Thyroid gland (tissue), 4 donors: ENCODE measurements at places on chromosomes 12 and 14. TPM values are rescaled to one million over a fixed set of nuclear protein-coding genes. Genes with fewer than 3 reads are reported as not detected.

DNA sequence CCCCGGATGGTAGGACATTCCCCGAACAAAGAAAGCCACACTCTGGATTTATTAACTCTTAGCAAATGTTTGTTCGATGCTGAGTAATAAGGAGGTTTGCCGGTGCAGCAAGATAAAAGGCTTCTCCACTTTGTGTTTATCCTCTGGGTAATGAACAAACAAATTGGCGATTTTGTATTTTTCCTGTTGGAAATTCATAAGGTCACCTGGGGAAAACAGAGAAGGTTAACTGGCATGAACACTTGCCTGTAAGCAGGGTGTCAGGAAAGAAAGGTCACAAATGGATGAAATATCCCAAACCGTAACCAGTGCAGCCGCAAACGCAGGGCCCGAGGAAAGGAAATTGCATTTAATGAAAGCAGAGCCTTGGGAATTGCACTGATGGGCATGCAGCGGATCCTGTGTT lies 132.8 kb downstream of the RMST start:
- H3K4me3 ChIP-seq: no peak overlapping the region
- no peak overlapping the region for H3K27ac ChIP-seq
- H3K4me1 ChIP-seq: no peaks in the 10 kb centered on the region
- DNase-seq: no peak
- H3K27me3 ChIP-seq: no peaks in the 10 kb centered on the region

GRCh38 chr12:82800185-82800584 lies 113.5 kb downstream of the TMTC2 start:
- no peak overlapping the region for H3K27ac ChIP-seq
- no peaks in the 10 kb centered on the region for H3K27me3 ChIP-seq
- H3K36me3 ChIP-seq: no peaks in the 10 kb centered on the region
- no peak overlapping the region for H3K4me3 ChIP-seq

- H3K27ac ChIP-seq: no peak overlapping the region
- H3K36me3 ChIP-seq: no peaks in the 10 kb centered on the region
- peaks cover 6% of the 10 kb centered on the region for H3K27me3 ChIP-seq
- H3K4me1 ChIP-seq: peaks cover 7% of the 10 kb centered on the region
- no peak overlapping the region for H3K4me3 ChIP-seq
Observed at GRCh38 chr14:41608681-41609390, 2.2 kb downstream of the LRFN5 start.

DNA sequence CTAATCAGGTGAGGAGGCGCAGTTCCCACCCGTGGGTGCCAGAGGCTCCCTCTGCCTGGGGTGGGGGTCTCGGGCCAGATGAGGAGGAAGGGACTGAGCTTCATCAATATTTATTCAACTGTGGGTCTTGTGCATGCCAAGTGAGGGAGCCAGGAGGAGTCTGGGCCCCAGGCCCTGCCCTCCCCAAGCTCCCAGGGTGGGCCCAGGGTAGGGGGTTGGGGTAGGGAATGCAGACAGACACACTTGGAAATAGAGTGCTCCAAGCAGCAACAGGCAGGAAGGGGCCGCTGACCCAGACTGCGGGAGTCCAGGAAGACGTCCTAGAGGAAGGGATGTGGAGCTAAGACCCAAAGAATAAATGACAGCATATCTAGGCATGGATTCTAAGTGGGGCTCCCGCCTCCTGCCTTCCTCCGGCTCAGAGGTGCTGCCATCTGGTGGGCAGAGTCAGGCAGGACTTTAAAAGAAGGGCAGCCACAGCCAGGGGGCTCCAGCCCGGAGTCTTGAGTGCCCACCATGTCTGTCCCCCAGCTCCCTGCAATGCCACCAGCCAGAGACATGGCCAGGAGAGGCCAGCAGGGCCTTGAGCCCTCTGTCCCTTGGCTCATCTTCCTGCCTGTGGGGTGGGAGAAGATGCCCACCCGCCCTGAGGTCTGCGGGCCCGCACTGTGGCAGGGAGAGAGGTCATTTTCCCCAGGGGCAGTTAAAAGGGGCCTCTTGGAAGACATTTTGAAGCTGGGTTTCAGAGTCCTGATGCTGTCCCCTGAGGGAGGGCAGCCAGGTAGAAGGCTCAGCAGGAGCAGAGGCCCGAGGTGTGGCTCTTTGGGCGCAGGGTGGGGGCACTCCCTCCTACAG lies 70.1 kb downstream of the PHETA1 start:
- DNase-seq: peak; percentile 44
- H3K4me1 ChIP-seq: no peaks in the 10 kb centered on the region
- no peaks in the 10 kb centered on the region for H3K27me3 ChIP-seq
- H3K27ac ChIP-seq: no peak overlapping the region
- H3K36me3 ChIP-seq: no peaks in the 10 kb centered on the region

DNA sequence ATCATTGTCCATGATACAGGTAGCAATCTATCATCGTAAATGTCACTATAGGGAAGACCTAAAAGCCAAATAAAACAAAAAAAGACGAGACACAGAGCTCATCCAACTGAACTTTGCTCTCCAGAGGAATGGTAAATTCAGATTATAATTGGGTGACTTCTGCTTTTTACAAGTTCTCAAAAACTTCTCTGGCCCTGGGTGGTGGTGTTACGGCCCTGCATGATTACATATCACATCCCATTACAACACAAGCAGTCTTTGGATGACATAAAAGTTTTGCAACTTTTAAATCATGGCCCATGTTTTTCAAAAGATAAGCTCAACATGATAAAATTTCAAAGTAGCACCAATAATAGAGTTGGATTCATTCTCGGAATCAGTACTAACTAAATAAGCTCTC lies 299.6 kb downstream of the DIO2 start:
- no peaks in the 10 kb centered on the region for H3K27me3 ChIP-seq
- no peak for DNase-seq
- H3K36me3 ChIP-seq: no peaks in the 10 kb centered on the region
- no peak overlapping the region for H3K27ac ChIP-seq

DNA sequence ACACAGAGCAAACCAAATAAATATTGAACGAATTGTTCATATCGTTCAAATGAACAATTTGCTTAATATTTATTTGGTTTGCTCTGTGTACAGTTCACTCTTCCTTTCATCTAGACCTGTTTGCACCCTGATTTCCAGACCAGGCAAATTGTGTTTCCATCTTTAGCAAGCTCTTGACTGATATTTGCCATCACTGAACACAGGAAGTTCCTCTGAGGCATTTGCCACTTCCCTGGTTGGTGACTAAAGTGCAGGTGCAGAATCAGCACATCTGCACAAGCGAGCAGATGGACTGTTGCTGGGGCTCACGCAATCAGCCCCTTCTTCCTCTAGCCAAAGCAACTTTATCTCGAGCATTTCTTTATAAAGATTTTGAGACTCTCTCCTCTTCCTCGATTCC lies 112.9 kb downstream of the DAAM1 start:
- H3K27ac ChIP-seq: no peak overlapping the region
- no peaks in the 10 kb centered on the region for H3K36me3 ChIP-seq
- H3K4me1 ChIP-seq: peaks cover 21% of the 10 kb centered on the region
- DNase-seq: no peak
- H3K27me3 ChIP-seq: no peaks in the 10 kb centered on the region

DNA sequence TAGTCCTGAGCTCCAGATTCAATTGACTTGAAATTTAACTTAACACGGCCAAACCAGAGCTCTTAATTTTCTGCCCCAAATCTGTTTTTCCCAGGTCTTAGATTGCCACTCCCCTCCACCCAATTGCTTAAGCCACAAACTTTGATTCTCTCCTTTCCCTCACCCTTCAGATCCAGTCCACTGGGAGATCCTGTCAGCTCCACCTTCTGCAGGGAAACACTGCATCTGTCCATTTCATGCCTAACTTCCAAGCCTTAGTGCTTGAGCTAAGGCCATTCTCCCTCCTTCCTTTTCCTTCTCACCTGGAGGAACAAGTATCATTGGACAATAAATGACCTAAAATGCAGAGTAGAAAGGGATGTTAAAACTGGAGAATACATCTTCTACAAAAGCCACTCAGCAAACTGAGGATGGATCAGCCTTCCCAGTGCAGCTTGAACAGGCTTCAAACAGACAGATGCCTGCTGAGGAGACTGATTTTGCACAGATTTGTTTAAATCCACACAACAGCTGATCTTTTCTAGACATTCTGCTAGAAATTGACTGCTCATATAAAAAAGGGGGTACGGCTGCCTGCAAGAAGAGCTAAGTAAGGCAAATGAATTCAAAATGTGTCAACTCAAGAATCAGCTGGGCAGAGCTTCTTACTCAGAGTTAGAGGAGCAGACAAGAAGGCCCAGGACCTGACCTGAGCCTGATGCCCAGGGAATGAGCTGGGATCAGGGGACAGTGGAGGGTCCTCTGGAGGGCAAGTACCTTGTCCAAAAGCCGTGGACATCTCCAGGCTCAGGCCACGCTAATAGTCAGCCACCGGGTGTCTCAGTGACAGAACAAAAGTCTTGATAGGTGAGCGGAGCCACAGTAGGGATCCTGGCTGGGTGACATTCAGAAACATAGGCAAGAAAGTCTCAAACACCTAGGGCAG lies 81.3 kb upstream of the RIC8B start:
- DNase-seq: no peak
- no peak overlapping the region for H3K4me3 ChIP-seq
- H3K36me3 ChIP-seq: no peaks in the 10 kb centered on the region
- no peaks in the 10 kb centered on the region for H3K4me1 ChIP-seq

DNA sequence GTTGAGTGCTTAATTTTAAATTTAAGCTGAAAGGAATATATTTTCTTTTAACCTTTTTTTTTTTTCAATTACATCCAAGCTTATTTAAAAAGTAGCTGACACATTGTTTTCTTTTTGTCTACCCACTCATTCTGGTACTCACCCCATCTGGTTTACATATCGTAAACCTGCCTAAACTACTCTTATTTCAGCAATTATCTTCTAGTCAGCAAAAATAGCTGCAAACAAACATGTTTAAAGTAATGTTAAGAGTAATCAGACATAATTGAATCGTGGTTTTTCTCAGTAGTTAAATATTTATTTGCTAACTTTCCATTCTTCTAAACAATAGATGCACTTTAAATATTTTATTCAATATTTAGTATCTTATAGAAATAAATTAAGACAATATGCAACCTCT lies 492.7 kb upstream of the MGAT4C start:
- H3K4me3 ChIP-seq: no peak overlapping the region
- no peak for DNase-seq
- no peak overlapping the region for H3K27ac ChIP-seq
- no peaks in the 10 kb centered on the region for H3K4me1 ChIP-seq

GRCh38 chr14:98608071-98609060 lies 663.6 kb downstream of the BCL11B start:
- H3K36me3 ChIP-seq: no peaks in the 10 kb centered on the region
- DNase-seq: no peak
- no peaks in the 10 kb centered on the region for H3K27me3 ChIP-seq
- H3K27ac ChIP-seq: no peak overlapping the region
- H3K4me3 ChIP-seq: no peak overlapping the region
- H3K4me1 ChIP-seq: no peaks in the 10 kb centered on the region

- H3K4me3 ChIP-seq: no peak overlapping the region
- H3K27me3 ChIP-seq: no peaks in the 10 kb centered on the region
Observed at GRCh38 chr12:15535352-15535781, 213.1 kb downstream of the PTPRO start.

DNA sequence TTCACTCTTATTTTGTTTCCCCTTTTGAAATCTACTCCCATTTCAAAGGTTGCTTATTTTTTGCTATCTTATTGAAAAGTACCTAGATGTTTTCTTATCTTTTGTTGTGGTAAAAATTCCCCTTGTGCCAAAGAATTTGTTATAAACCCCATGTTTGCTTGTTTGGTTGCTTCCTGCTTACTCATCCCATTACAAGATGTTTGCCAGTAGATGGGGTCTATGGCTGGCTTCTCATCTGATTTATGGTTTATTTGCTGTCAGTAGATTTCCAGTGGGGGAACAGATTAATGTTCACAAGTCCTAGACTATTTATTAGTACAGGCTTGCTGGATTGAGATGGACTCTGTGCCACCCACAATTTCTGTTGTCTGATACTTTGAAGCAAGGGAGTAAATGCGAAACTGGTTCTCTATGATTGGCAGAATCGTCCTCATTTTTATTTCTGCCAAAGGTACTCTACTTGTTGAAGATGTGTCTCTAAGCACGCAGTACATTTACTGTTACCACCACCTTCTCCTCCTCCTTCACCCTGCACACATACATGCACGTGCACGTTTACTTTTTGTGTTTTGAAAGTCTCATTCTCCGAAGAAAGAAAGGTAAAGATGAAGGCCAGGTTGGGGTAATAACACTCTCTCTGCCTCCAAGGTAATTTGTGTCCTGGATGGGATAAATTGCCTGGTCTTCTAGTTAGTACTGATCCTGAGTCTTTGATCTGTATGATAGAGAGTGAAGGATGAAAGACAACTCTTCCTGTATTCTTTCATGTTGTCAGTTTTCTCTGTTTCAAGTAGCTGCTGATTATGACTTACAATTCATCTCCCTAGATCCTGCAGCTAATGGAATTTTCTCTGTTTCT lies 117.2 kb upstream of the ATP2B1 start:
- no peaks in the 10 kb centered on the region for H3K4me1 ChIP-seq
- H3K4me3 ChIP-seq: no peak overlapping the region
- H3K27ac ChIP-seq: no peak overlapping the region
- no peaks in the 10 kb centered on the region for H3K27me3 ChIP-seq

GRCh38 chr12:89070603-89071002 lies 281.7 kb downstream of the DUSP6 start:
- no peak overlapping the region for H3K27ac ChIP-seq
- DNase-seq: no peak
- H3K27me3 ChIP-seq: no peaks in the 10 kb centered on the region
- peaks cover 9% of the 10 kb centered on the region for H3K4me1 ChIP-seq

DNA sequence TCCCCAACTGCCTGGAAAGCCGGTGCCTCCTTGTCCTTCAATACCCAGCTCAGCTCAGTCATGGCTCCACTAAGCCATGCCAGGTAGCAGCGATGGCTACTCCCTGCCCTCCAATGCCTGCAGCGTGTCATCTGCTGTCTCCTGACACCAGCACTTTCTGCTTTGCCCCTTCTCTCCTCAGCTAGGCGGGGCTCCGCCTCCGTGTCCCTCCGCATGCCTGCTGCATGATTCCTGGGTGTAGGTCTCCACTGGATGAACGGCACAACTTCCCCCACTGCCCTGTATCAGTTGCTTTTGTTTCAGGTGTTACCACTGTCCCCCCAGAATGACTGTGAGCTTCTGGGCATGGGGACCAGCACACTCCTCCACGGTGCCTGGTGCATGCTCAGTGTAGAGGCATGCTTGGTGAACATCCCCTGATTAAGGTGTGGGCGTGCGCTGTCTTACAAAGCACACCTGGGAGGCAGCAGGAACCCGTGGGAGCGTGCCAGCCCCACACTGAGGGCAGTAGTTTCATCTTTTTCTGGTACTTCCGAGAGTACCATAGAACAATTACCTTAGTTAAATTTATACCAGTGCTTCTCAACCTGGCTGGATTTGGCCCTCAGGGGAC lies 179.4 kb upstream of the PRMT8 start:
- no peak for DNase-seq
- peaks cover 7% of the 10 kb centered on the region for H3K4me1 ChIP-seq
- no peaks in the 10 kb centered on the region for H3K27me3 ChIP-seq

DNA sequence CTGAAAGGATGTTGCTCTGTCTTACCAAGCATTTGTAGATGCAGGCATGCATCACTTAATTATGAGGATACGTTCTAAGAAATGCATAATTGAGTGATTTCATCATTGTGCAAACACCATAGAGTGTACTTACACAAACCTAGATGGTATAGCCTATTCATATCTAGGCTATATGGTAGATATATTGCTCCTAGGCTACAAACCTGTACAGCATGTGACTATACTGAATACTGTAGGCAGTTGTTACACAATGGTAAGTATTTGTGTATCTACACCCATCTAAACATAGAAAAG lies 75.9 kb downstream of the IFT81 start:
- peaks cover 14% of the 10 kb centered on the region for H3K36me3 ChIP-seq
- no peak overlapping the region for H3K4me3 ChIP-seq
- H3K4me1 ChIP-seq: no peaks in the 10 kb centered on the region
- no peak overlapping the region for H3K27ac ChIP-seq
- H3K27me3 ChIP-seq: no peaks in the 10 kb centered on the region

Gene GPX2
- total RNA-seq: 4.0 TPM

Gene TMEM229B
- total RNA-seq: 27.3 TPM

Gene GRIN2B
- 0.25 TPM for total RNA-seq

Gene MORN3
- 0.40 TPM for total RNA-seq

Gene A2ML1
- 0.27 TPM for total RNA-seq

Gene FOXG1
- total RNA-seq: not detected

Gene TTLL5
- 38.4 TPM for total RNA-seq
